ENCODE measurements at places on chromosomes 1 and 21. TPM values are rescaled to one million over a fixed set of nuclear protein-coding genes. Genes with fewer than 3 reads are reported as not detected.

NBPF20 gene
- 2.4 TPM for total RNA-seq

NCF2 gene
- 22.2 TPM for total RNA-seq

NHLH1 gene
- total RNA-seq = 0.14 TPM

LYSMD1 gene
- total RNA-seq = 5.6 TPM

CD1C gene
- total RNA-seq = not detected

DENND4B gene
- 82.7 TPM for total RNA-seq

SLC26A9 gene
- not detected for total RNA-seq

PODN gene
- total RNA-seq = 152 TPM

PTBP2 gene
- total RNA-seq = 33.0 TPM

VCAM1 gene
- total RNA-seq = 77.6 TPM

FMO5 gene
- total RNA-seq = 4.7 TPM
